ENCODE measurements at places on chromosomes 6 and 20.

DNA sequence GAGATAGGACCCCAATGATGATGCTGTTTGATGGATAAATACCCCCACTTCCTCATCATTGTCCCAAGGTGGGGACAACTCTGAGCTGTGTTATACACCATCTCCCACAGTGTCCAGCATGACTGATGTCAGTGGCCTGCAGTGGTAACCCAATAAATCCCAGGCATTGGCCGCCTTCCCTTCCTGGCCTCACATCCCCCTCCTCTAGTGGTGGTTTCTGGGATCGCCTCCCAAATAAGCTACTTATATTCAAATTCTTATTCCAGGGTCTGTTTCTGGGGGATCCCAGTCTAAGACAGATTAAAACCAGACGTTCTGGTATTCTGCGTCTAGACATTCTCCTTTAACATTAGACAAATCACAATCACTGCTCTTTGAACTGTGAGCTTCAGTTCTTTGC, 90.6 kb downstream of the SCP2D1 start:
- H3K27me3 ChIP-seq, result no peaks in the 10 kb centered on the region
- no peak for DNase-seq
- no peak overlapping the region for H3K4me3 ChIP-seq
- no peaks in the 10 kb centered on the region for H3K4me1 ChIP-seq

GRCh38 chr6:11002176-11002575, 41.9 kb downstream of the ELOVL2 start:
- H3K4me3 ChIP-seq, result no peak overlapping the region
- no peaks in the 10 kb centered on the region for H3K4me1 ChIP-seq
- no peaks in the 10 kb centered on the region for H3K36me3 ChIP-seq

GRCh38 chr6:16081326-16081725, 47.6 kb upstream of the MYLIP start:
- H3K27ac ChIP-seq, result no peak overlapping the region
- no peaks in the 10 kb centered on the region for H3K36me3 ChIP-seq
- no peak overlapping the region for H3K4me3 ChIP-seq
- H3K27me3 ChIP-seq, result no peaks in the 10 kb centered on the region
- no peak for DNase-seq

DNA sequence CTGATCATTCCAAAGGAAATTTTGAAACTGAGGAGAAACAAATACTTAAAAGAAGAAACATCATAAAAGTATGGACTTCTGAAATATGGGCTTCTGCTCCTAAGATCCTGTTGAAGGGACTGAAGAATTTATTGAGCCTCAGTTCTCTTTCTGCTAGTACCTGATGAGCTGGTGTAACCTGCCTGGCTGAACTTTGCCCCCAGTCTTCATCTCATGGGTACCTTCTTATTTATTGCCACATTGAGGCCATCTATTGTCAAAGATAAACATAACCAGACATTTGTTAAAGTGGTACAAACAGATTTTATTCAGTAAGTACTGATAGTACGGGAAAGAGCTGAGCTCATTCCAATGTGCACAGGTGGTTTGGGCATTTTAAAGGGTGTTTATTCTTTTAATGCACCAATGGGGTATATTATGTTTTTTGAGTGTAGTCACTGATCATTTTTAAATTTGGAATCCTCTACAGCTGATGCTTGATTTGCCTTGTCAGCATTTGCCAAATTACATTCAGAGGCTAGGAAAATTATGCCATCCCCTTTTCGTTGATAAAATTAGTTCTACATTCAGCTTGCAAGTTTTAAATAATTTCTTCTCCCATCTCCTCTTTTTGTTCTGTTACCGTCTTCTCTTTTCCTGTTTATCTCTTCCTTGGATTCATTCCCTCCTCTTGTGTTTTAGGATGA, 118.2 kb downstream of the PRIM2 start:
- H3K27ac ChIP-seq, result no peak overlapping the region
- H3K27me3 ChIP-seq, result no peaks in the 10 kb centered on the region
- no peak overlapping the region for H3K4me3 ChIP-seq
- no peaks in the 10 kb centered on the region for H3K36me3 ChIP-seq
- peaks cover 8% of the 10 kb centered on the region for H3K4me1 ChIP-seq

DNA sequence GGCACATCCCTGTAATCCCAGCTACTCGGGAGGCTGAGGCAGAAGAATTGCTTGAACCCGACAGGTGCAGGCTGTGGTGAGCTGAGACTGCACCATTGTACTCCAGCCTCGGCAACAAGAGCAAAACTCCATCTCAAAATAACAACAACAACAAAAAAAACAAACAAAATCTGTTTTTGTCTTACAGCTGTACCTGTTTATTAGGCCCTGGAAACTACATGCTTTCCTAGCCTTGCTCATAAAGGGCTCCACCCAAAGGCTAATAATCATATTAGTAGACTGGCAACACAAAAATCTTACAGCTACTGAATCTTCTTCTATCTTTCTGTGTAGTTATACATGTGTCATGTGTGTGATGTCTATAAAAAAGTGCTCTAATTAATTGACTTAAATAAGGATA, 503.9 kb upstream of the EYS start:
- no peak overlapping the region for H3K27ac ChIP-seq
- no peak overlapping the region for H3K4me3 ChIP-seq
